HFFc6 (cell line): ENCODE measurements at places on chromosomes 6 and 20. TPM values are rescaled to one million over a fixed set of nuclear protein-coding genes. Genes with fewer than 3 reads are reported as not detected.

DNA sequence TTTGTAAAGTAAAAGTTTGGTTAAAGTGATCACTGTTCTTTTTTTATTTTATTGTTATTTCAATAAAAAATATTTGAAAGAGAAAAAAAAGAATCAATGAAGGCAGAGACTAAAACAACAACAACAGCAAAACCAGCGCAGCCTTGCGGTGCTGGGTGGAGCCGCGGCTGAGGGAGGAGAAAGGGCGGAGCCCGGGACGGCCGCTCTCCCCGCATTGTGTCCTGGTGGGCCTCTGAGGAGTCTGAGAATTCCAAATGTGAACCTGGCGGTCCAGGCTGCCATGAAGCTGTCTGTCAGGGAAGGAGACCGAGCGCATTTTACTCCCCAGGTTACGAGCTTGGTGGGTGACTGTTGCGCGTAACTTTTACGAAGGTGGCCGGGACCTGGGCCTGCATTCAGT lies 43.2 kb downstream of the TMEM242 start:
- H3K27me3 ChIP-seq = peaks cover 7% of the 10 kb centered on the region
- DNase-seq = no peak
- no peaks in the 10 kb centered on the region for H3K4me1 ChIP-seq
- H3K36me3 ChIP-seq = no peaks in the 10 kb centered on the region

DNA sequence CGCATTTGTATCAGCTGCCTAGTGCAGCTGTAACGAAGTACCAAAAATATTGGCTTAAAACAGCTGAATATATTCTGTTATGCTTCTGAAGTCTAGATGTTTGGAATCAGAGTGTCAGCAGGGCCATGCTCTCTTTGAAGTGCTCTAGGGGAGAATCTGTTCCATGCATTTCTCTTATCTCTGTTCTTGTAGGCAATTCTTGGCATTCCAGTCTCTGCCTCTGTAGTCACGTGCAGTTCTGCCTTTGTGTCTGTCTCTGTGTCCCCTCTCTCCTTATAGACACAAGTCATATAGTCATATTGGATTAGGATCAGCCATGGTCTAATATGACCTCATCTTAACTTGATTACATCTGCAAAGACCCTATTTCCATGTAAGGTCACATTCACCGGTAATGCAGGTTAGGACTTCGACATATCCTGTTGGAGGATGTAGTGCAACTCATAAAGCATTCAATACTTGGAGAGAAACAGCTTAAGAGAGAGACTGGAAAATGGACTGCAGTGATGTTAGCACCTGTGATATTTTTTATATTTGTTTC lies 18.6 kb downstream of the FAM83B start:
- no peak for DNase-seq
- no peak overlapping the region for H3K27ac ChIP-seq
- no peaks in the 10 kb centered on the region for H3K36me3 ChIP-seq
- no peak overlapping the region for H3K4me3 ChIP-seq
- H3K27me3 ChIP-seq = no peaks in the 10 kb centered on the region

GRCh38 chr20:63695424-63696305 lies 787 bp upstream of the TNFRSF6B start:
- peaks cover 48% of the 10 kb centered on the region for H3K27me3 ChIP-seq
- H3K27ac ChIP-seq = peak overlapping the region; percentile 33; the same call in 1 of the 2 replicates
- no peak overlapping the region for H3K4me3 ChIP-seq
- H3K4me1 ChIP-seq = peaks cover 10% of the 10 kb centered on the region; the same call in 1 of the 2 replicates
- H3K36me3 ChIP-seq = no peaks in the 10 kb centered on the region; the same call in 1 of the 2 replicates

- peaks cover 66% of the 10 kb centered on the region for H3K4me1 ChIP-seq
- H3K27ac ChIP-seq = no peak overlapping the region
- no peak overlapping the region for H3K4me3 ChIP-seq
- peaks cover 1% of the 10 kb centered on the region for H3K27me3 ChIP-seq
Measured at GRCh38 chr6:7647504-7647903, 57.5 kb downstream of the SNRNP48 start.

- no peak for DNase-seq
- H3K4me3 ChIP-seq = no peak overlapping the region
- no peaks in the 10 kb centered on the region for H3K4me1 ChIP-seq
- no peaks in the 10 kb centered on the region for H3K27me3 ChIP-seq
Measured at GRCh38 chr20:14848806-14849205, 511.4 kb upstream of the FLRT3 start.

- H3K27me3 ChIP-seq = 0 out of 2 replicates have a peak, but pooled peaks cover 1% of the 10 kb centered on the region
- H3K36me3 ChIP-seq = peaks cover 5% of the 10 kb centered on the region
- DNase-seq = no peak
- no peak overlapping the region for H3K27ac ChIP-seq
- H3K4me3 ChIP-seq = no peak overlapping the region
Measured at GRCh38 chr6:40444312-40444711, 142.9 kb downstream of the LRFN2 start.

DNA sequence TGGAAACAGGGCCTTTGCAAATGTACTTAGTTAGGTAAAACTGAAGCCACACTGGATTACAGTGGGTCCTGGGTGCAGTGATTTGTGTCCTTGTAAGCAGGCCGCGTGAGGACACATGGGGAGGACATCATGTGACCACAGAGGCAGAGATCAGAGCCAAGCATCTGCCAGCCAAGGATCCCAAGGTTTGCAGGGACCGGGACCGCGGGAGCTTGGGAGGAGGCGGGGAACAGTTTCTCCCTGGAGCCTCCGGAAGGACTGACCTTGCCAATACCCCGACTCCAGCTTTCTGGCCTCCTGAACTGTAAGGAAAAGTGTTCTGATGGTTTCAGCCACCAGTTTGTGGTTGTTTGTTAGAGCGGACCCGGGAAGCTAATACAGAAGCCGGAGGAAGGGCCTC lies 500.9 kb downstream of the PREX1 start:
- H3K4me3 ChIP-seq = no peak overlapping the region
- no peak overlapping the region for H3K27ac ChIP-seq
- no peaks in the 10 kb centered on the region for H3K4me1 ChIP-seq
- DNase-seq = no peak

- peak; percentile 37 for DNase-seq
- H3K4me1 ChIP-seq = no peaks in the 10 kb centered on the region
- no peaks in the 10 kb centered on the region; the same call in none of the 2 replicates for H3K27me3 ChIP-seq
- H3K27ac ChIP-seq = no peak overlapping the region
- no peaks in the 10 kb centered on the region for H3K36me3 ChIP-seq
- no peak overlapping the region for H3K4me3 ChIP-seq
Measured at GRCh38 chr6:109595998-109596397, 95.0 kb downstream of the AK9 start.

DNA sequence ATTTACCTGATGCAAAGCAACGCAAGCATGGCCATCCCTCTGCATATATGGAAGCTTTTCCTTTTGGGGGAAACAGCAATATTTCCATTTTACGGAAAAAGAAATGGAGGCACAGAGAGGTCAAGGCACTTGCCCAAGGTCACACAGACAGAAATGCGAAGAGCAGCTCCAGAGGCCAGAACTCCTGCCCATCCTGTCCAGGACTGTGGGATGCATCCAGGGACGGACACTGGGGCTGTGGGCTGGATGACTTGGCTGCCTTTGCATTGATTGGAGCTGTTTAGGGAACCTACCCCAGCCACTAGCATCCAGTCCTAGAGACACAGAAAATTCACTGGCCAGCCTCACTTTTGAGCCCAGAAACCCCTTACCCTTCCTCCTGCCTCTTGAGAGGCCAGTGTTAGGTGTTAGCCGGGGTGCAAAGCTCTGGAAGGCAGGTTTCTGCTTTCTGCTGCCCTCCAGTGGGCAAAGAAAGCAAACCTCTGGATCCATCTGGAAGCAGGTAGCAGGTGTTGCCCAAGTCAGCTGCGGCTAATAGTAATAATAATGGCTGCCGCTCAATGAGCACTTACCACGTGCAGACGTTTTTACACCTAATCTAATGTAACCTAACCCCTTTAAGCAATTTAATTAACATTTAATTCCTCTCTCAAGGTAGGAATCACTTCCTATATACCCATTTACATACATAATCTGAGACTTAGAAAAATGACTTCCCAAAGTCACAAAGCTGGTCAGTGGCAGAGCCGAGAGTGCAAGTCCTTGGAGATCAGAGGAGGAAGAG lies 31.7 kb upstream of the CCN5 start:
- H3K36me3 ChIP-seq = no peaks in the 10 kb centered on the region
- peaks cover 9% of the 10 kb centered on the region for H3K27me3 ChIP-seq
- no peak overlapping the region for H3K27ac ChIP-seq
- no peak overlapping the region for H3K4me3 ChIP-seq
- no peak for DNase-seq

DNA sequence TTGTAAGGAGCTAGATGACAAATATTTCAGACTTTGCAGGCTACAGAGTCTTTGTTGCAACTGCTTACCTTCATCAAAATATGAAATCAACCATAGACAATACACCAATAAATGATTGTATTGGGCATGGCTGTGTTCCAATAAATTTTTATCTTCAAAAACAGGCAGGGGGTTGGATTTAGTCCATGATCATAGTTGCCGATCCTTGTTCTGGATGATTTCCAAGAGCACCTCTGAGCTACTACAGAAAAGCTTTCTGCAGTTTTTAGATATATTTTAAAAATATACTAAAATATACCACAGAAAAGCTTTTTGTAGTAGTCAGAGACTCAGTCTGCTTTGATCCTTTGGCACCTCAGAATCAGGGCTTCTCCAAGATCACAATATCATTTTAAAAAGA lies 145.0 kb downstream of the HTR1B start:
- no peaks in the 10 kb centered on the region for H3K27me3 ChIP-seq
- DNase-seq = no peak
- H3K36me3 ChIP-seq = no peaks in the 10 kb centered on the region
- no peak overlapping the region for H3K27ac ChIP-seq
- H3K4me1 ChIP-seq = no peaks in the 10 kb centered on the region; the same call in 1 of the 2 replicates
- H3K4me3 ChIP-seq = no peak overlapping the region; the same call in 1 of the 2 replicates

DNA sequence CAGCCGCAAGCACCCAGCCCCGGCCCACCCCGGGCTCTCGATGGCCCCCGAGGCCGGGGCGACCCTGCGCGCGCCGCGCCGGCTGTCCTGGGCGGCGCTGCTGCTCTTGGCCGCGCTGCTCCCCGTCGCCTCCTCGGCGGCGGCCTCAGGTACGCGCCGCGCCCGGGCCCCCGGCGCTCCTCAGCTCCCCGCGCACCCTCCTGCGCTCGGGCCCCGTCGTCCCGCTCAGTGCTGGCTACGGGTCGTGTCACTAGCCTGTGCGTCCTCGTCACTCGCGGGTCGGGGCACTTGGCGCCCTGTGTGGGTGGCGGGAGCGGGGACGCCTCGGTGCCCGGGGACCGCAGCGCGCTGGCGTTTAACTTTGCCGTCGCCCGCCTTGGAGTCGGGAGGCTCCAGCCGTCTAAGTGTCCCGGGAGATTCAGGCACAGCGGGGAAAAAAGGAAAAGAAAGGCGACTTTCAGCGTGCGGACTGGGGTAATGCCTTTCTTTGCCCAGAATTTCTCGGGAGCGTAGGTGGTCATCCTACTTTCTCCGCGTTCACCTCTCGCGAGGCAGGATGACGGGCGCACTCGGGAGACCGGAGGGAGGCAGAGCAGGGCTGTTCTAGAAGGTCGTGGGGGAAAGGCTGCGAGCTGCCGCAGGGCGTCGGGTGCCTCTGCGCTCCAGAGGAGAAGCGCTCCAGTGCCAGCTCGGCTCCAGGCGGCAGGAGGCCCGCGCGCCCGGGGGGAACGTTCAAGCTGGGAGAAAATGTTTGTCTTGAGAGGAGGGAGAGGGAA lies 545 bp downstream of the FNDC1 start:
- H3K27ac ChIP-seq = no peak overlapping the region
- H3K36me3 ChIP-seq = no peaks in the 10 kb centered on the region
- H3K4me1 ChIP-seq = peaks cover 31% of the 10 kb centered on the region
- no peak for DNase-seq

DNA sequence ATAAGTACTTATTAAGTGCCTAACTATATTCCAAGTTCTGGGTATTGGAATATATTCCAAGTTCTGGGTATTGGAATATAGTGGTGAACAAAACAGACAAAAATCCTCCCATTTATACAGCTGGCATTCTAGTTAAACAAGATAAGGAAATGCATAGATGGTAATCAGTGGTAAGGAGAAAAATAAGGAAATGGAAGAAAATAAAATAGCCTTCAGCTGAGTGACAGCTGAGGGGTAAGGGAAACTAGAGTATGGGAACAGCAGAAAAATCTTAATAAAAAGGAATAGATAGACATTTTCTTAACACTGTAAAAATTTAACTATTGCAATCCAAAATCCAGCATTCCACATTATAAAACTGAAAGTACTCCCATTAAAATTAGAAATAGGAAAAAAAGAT lies 17.2 kb upstream of the WFDC10A start:
- DNase-seq = no peak
- H3K4me1 ChIP-seq = peaks cover 14% of the 10 kb centered on the region
- no peak overlapping the region for H3K27ac ChIP-seq
- H3K36me3 ChIP-seq = peaks cover 2% of the 10 kb centered on the region; the same call in 1 of the 2 replicates

GRCh38 chr6:63685446-63686379 lies 50.1 kb downstream of the PHF3 start:
- DNase-seq = no peak
- no peak overlapping the region for H3K4me3 ChIP-seq
- H3K36me3 ChIP-seq = peaks cover 15% of the 10 kb centered on the region

DNA sequence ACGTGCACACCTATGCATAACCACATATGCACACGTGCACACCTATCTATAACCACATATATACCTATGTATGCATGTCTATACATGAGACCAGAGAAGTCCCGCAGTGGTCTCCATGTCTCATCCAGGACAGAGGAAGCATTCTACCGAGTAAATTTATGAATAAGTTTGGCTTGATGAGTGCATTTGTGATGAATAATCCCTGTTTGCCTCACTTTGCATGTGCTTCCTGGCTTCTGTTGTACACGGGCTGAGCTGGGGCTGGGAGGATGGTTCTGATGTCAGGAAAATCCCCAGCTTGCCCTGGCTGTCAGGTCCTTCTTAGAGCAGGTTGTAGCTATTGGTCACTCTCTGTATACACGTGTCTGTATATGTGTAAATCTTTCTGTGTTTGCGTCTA lies 157.6 kb upstream of the RPS6KA2 start:
- DNase-seq = no peak
- no peak overlapping the region for H3K27ac ChIP-seq
- H3K4me1 ChIP-seq = no peaks in the 10 kb centered on the region
- H3K27me3 ChIP-seq = no peaks in the 10 kb centered on the region
- no peak overlapping the region for H3K4me3 ChIP-seq

The SNX5 gene
- 61.0 to 82.7 TPM (median 72.1 TPM) in 3 replicates for total RNA-seq

The HCK gene
- total RNA-seq = not detected in 2 replicates

The FOXQ1 gene
- 0.72 to 3.2 TPM (median 1.3 TPM) in 3 replicates for total RNA-seq

The NRSN1 gene
- total RNA-seq = not detected in 3 replicates

The SLC22A16 gene
- not detected in 3 replicates for total RNA-seq

The NKAIN2 gene
- not detected in 3 replicates for total RNA-seq

The VWA7 gene
- 0.23 to 0.84 TPM (median 0.66 TPM) in 3 replicates for total RNA-seq

The SLC22A7 gene
- total RNA-seq = not detected in 3 replicates

The ZNF76 gene
- total RNA-seq = 13.8 to 16.3 TPM (median 13.9 TPM) in 3 replicates

The SUMO4 gene
- 0.27 to 0.42 TPM (median 0.28 TPM) in 3 replicates for total RNA-seq

The LCA5 gene
- total RNA-seq = 3.3 to 3.5 TPM (median 3.4 TPM) in 3 replicates
